Right lung (tissue), 10 donors: ENCODE measurements at places on chromosomes 12 and 14. TPM values are rescaled to one million over a fixed set of nuclear protein-coding genes. Genes with fewer than 3 reads are reported as not detected.

TEAD4 gene
- 12.9 TPM for polyA plus RNA-seq

SMIM41 gene
- 8.0 TPM for polyA plus RNA-seq

GRCh38 chr12:87768501-87769287, 260.5 kb downstream of the C12orf50 start:
- DNase-seq = no peak

DNA sequence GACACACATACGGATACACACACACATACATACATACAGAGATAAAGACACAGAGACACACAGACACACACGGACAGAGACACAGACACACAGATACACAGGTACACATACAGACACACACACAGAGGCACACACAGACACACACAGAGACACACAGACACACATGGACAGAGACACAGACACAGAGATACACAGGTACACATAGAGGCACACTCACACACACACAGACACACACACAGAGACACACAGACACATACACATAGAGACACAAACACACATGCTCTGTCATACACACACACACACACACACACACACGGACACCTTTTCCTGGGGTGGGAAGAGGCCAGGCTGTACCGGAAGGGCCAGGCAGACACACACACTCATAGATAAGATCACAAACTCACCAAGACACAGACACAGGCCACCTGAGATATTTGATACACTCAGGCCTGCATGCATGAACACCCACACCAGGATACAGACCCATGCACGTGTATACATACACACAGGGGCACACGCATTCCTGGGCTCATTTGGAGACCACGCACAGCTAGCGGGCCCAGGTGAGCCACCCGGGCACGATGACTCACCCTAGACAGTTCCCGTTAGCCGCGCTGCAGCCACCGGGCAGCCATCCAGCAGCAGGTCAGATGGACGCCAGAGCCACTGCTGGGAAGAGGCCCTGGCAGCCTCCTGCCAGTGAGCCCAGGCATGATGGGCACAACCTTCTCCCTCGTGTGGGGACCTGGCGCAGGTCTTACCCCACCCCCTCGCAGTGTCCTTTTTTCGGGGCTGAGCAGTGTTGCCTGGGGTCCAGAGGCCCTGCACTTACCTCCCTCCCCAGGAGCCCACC, 1.8 kb upstream of the AHNAK2 start:
- no peak for DNase-seq

GRCh38 chr12:90260136-90260535, 551.5 kb upstream of the ATP2B1 start:
- no peak for DNase-seq

- DNase-seq = no peak
These were observed 34.9 kb upstream of the ZNF740 start for GRCh38 chr12:53145383-53146260.

DNA sequence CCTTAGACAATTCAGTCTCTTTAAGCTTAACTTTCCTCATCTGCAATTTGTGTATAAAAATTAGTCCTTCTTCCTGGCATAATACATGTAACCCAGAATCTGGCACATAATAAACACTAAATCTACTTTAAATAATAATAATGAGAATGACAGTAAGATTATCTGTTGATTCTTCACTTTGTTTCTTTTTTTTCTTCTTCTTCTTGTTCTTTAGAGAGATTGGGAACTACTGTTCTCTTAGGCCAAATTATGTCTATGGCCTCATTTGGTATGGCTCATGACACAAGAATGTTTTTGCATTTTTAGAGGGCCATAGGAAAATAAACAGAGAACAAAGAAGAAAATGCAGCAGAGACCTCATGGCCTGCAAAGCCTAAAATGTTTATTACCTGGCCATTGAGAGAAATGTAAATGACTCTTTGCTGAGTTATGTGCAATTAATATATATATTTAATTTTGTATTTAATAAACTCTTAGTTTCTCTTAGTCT, 275.8 kb downstream of the SLC6A15 start:
- no peak for DNase-seq

GRCh38 chr12:50749459-50749882, 14.4 kb upstream of the ATF1 start:
- no peak for DNase-seq

DNA sequence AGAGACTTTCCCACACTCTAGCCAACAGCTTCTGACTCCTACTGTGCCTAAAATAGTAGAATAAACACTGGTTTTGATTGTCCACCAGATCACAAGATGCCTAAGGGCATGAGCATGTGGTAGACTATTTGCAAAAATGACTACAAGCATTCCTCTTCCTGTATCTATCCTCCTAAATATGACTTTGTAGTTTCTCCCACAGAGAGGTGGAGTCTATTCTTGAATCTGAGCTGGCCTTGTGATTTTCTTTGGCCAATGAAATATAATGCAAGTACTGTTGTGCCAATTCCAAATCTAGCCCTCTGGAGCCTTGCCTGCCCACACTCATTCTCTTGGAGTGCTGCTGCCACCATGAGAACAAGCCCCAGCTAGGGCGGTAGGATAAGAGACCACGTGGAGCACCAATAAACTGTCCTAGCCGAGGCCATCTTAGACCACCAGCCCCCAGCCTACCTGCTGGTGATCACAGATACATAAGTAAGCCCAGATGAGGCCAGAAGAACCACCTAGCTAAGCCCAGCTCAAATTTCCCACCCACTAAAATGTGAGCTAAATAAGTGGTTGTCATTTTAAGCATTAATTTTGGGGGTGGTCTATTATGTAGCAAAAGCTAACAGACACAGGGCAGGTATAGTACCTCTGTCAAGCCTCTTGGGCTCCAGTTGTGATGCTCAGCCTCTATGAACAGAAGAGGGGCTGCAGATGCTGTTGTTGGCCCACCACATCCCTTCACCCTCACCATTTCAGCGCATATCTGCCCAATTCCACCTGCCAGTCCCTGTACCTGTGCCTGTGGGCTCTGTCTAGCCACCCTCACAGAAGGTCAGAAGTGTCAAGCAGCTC, 17.9 kb downstream of the ZFP36L1 start:
- no peak for DNase-seq

- no peak for DNase-seq
These were observed 62.4 kb downstream of the TMX1 start for GRCh38 chr14:51302295-51303030.

DNA sequence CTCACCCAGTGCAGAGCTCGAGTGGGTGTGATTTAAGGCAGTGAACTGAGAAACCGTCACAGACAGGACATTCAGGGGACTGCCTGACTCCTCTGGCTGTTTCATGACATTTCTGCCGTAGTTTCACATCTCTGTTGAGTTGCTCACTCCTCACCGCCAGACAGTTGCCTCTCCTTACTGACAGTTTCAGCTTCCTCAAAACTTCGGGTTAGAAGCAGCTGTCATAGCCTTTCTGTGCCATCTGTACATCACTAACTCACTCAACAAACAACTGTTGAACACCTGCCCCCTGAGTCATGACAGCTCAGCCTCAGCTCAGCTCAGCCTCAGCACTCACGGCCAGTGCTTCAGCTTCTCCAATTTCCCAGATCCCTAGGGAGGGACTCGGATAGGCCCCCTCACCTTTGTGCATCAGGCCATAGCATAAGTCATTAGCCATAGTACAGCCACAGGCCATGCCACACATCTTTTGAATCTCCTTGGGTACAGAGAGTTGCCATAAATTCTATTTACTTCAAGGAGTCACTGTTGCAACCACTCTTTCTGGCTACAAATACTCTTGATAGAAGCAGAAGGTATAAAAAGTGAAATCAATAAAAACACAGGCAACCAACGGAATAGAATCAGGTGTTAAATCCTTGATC, 6.2 kb upstream of the SLC15A4 start:
- no peak for DNase-seq

DNA sequence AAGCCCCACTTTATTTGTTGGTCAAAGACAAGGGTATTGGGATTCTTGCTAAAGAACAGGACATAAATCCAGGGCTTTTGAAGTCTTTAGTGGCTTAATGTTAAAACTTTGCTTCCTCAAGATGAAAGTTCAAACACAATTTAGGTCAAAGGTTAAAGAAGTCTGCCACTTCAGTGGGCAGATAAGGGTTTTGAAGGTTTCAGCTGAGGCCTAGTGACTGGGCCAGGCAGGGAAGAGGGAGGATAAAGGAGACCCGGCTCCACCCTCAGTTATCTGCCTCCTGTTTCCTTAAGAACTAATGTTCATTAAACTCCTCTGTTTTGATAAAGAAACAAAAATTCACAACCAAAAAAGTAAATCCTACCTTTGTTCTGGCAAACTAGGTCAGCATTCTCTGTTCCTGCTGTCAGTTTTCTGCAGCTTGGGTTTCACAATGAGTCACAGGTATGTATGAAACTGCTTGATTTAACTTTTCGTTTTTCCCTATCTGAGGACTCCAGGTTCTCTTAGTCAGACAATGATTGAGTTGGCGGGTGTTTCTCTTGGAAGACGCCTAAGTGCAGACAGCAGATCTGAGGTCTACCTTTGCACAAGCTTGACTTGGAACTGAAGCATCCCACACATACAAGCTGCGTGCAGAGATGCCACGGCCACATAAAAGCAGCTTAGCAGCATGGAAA, 208.3 kb downstream of the EXOC5 start:
- no peak for DNase-seq

DNA sequence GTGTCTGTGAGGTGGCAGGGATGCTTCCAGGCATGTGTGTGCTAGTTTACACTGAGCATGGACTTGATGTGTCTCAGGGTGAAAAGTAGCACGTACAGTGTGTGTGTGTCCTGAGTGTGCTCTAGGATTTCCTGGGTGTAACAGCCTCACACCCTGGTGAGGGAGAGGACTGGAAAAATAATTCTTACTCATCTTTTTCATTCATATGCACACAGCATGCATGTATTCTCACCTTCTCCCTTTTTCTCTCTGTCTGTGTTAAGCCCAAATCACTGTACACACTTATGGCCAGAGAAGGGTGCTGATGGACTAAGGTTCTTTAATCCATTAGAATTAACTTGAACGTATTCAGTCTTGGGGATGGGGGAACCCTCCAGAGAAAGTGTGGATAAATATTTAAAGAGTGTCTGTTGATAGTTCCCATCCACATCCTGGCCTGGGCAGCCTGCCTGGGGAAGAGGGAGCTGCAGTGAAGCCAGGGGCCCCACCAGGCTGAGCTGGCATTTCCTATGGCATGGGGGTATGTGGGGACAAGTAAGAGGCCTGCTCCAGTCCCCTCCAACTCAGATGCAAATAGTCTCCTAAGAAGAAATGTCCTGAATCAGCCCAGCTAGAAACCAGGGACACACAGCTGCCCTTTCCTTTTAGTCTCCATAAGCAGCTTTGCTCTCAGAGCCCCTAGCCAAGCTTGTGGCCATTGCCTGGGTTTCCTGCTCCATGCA, 1.1 kb upstream of the HOXC8 start:
- DNase-seq = no peak

GRCh38 chr12:111344254-111344875, 24.5 kb downstream of the PHETA1 start:
- no peak for DNase-seq

DNA sequence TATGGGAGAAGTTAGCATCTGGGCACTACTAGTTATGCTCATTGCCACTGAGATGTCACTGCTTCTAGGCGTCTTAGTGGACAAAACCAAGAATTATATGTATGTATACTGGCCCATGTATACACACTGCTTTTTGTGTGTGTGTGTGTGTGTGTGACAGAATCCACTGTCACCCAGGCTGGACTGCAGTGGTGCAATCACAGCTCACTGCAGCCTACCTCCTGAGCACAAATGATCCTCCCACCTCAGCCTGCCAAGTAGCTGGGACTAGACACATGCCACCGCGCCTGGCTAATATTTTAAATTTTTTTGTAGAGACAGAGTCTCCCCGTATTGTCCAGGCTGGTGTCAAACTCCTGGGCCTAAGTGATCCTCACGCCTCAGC, 25.2 kb downstream of the LIMA1 start:
- no peak for DNase-seq

GRCh38 chr14:33755358-33755757, 195.5 kb downstream of the EGLN3 start:
- DNase-seq = no peak

DNA sequence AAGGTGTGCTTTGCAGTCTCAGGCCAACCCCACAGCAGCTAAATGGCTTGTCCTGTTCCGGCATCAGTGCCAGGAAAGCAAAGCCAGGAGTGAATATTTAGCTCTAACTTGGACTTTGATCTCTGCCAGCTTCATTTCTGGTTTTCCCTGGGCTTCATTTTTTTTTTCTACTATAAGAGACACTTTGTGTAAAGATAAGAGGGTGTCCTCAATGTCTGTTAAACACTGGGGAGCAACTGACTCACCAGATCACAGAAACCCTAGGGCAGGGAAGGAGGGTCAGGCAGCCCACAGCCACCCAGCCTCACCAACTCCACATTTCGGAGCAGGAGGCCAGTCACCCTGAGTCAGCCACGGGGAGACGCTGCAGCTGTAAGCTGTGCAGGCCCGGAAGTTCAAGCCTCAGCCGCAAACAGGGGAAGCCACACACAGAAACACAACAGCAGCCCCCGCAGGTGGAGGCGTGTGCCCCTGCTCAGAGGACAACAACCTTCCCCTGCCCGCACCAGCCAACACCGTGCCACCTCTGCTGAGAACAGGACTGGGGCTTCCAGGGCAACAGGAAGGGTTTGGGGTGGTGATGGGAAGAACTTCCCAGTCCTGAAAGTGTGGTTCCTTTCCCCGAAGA, 6.3 kb downstream of the TNFRSF1A start:
- DNase-seq = no peak
